ENCODE measurements at places on chromosomes 4 and X.

- no peak for DNase-seq
These were observed 13.2 kb upstream of the SOD3 start for GRCh38 chr4:24781999-24782745.

DNA sequence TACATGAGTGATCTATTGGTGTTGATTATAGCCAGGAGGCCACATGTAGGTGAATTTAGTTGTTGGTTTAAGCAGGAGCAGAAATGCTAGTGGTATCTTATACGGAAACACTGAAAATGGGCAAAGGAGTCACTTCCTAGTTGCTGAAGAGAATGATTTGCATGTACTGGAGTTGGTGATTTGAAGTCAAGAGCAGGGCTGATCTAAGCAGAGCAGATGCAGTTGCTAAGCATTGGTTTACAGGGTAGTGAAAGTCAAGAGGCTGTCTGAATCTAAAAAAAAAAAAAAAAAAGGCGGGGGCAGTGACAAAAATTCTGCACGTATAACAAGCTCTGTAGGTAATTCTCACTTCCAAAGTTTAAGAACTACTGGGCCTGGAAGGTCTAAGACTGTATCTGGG lies 90.4 kb upstream of the HPRT1 start:
- no peak for DNase-seq

DNA sequence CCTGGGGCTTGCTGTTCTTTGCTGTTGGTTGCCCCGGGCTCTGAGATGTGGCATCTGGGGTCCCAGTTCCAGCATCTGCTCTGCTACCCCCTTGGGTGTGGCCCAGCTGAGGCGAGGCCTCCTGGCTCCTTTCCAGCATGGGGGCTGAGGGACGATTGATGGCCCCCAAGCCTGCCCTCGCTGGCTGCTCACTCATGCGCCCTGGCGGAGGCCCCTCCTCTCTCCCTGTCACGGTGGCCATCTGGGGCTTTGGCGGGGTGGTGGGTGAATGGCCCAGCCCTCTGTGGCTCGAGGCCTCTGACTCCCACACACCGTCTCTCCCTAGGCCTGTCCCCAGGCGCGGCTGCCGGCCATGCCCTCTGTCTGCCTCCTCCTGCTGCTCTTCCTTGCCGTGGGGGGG lies 1.8 kb downstream of the PLXNA3 start:
- DNase-seq: no peak

- no peak for DNase-seq
These were observed 9.2 kb downstream of the RAI2 start for GRCh38 chrX:17851874-17852273.

- no peak for DNase-seq
These were observed 41.0 kb downstream of the UGT2B28 start for GRCh38 chr4:69321153-69321729.

DNA sequence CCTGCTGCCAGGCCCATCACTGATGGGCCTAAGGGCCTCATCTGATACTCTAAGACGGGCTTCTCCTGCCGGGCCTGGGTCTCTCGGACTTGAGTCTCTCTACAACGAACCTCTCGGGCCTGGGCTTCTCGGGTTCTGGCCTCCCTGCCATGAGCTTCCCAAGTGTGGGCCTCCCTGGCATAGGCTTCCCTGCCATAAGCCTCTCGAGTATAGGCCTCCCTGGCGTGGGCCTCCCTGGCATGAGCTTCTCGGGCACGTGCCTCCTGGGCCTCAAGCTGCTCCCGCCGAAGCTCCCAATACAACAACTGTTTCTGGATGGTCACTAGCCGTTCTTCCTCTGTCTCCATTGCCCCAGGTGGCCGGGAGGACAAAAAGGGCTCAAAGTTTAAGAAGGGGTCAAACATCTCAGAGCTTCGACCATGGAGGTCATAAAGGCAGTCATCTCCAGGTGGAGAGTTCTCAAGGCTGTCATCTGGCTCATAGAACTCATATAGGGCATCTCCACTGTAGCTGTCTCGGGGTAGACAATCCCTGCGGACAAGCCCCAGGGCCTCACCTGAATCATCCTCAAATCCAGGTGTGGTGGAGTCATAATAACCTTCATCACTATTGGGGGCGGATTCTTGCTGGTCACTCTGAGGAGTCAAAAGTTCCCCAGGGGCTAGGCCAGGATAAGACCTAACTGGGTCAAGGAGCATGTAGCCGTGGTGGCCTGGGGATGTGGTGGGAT lies 14.1 kb downstream of the AMER1 start:
- DNase-seq: no peak

DNA sequence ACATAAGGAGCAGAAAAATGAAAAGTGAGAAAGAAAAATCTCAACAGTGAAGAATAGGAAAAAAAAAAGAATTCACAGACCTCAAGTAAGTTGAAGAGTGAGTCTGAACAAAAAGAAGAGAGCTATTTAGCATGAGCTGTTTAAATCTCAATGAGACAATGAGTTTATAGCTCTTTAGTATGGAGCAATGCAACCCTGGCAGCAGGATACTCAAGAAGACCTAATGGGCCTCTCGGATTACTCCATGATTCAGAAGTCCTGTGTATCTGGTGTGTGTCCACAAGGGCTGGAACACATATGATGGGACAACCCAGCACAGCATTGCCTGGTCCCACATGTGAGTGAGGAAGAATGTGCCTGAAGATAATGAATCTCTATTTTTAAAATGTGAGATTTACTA lies 563.1 kb upstream of the INTU start:
- no peak for DNase-seq

DNA sequence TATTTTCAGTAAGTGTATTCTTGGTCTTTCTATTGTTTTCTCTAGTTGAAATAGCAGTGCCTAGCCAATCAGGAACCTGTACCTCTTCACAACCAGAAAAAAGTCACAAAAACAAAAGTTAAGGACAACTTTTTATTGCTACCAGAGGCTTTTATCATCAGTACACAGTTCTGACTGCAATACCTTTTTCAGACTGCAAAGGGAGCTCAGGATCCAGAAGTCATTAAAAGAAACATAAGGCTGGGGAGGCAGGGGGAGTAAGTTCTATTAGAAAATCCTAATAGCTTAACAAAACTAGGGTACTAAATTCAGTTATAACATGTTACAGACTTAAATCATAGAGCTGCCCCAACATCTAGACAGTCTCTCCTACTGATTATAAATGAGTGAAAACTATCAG lies 28.8 kb downstream of the CCNI start:
- DNase-seq: no peak

- no peak for DNase-seq
These were observed 35.8 kb upstream of the TADA2B start for GRCh38 chr4:7007142-7007907.

- no peak for DNase-seq
These were observed 112.3 kb upstream of the IL15 start for GRCh38 chr4:141524116-141524515.

DNA sequence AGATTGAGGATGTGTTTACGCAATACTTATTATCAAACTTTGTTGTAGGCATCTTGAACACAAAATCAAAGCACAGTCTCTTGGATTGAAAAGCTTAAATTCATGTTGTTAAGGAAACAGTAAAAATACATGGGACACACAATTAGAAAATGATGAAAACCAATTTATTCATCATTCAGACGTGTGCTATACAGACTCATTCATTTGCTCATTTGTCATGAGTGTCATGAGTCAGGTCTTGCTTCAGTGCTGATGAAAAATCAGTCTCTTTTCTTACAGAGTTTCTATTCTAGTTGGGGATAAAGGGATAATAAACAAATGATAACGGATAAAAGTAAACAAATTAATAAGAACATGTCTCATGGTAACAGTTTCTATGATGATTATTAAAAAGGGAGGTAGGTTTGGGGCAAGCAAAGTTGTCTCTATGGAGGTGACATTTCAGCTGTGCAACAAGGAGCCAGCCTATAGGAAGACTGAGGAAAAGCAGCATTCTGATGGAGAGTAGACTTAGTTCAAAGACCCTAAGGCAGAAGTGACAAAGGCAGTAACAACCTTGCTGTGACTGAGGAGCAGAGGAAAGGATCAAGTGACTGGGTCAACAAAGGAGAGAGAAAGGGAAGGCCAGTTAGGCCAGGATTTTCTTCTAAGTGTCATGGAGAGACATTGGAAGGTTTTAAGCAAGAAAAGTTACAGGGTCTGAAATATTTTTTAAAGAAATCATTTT lies 224.0 kb upstream of the HHIP start:
- no peak for DNase-seq

- DNase-seq: no peak
These were observed 53.8 kb downstream of the APLN start for GRCh38 chrX:129600981-129601424.

- DNase-seq: no peak
These were observed 524.2 kb downstream of the FAT4 start for GRCh38 chr4:125838924-125839323.

DNA sequence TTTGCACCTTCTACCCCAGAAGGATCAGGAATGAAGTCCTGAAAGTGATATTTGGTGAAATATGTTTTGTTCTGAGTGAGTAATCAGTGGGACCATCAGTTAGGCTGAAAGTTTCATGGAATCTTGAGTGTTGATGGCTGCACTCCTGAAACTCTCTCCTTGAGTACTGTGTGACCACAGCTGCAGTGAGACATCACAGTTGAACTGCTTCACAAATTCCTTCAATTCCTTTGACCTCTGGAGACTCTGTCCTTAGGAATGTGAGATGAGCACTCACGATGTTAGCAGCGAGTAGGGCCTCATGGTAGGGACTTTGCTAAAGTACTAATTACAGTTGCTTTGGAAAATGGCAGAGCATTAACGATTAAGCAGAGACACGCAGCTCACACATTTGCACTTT lies 142.9 kb upstream of the SLC4A4 start:
- no peak for DNase-seq

DNA sequence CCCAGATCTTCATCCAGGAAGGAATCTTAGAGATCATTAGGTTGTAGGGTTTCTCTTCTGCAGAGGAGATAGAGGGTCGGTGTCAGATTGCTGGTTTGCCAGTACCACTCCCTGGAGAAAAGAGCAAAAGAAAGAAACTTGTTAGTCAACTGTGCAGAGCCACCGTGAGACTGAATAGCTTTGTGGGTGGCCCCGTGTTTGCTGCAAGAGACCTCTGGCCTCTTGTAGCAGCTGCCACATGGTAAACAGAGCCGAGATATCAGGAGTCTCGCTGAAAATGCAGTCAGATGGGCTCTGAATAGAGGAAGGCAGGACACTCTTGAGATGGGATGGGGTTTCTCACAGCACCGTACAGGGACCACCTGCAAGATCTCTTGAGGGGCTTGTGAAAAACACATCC lies 149.7 kb downstream of the PTTG2 start:
- no peak for DNase-seq

- DNase-seq: no peak
These were observed 55.3 kb downstream of the STAG2 start for GRCh38 chrX:124016825-124017224.

DNA sequence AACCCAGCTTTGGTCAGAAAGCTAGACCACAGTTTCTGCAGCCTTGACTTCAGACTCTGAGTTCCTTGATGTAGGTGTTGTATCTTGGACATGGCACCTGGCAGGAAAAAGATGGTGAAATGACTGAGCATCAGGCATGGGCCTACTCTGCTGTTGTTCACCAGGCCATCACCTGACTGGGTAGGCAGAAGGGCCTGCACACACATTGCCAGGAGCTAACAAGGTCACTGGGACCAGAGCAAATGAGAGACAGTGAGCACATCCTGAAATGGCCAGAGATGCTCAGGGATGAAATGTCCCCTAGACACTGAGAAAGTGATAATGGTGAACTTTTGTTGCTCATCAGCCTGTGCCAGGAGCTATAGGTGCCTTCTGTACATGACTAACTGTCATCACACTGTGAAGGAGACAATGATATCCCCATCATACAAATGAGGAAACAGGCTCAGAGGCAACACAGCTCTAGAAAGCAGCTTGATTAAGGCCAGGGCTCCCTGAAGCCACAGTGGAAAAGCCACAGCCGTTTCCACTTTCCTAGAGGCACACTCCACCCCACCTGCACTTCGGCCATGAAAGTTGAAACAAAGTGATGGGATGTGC lies 128.3 kb downstream of the TSPAN5 start:
- DNase-seq: no peak

GRCh38 chrX:154603438-154604430 lies 15.3 kb downstream of the CTAG1B start:
- DNase-seq: no peak

- DNase-seq: no peak
These were observed 26.7 kb upstream of the RBM47 start for GRCh38 chr4:40656201-40656863.

- no peak for DNase-seq
These were observed 3.1 kb upstream of the STAP1 start for GRCh38 chr4:67555447-67555846.
